Left lung (tissue), 14 donors: ENCODE measurements at places on chromosomes 7 and 10. TPM values are rescaled to one million over a fixed set of nuclear protein-coding genes. Genes with fewer than 3 reads are reported as not detected.

The OR2A5 gene
- not detected for total RNA-seq

The CCDC3 gene
- 7.6 TPM for total RNA-seq

The HGF gene
- total RNA-seq, result 28.9 TPM

The ANK3 gene
- total RNA-seq, result 74.1 TPM

The GFRA1 gene
- total RNA-seq, result 1.9 TPM

The AKR1D1 gene
- total RNA-seq, result not detected

- H3K4me1 ChIP-seq, result no peaks in the 10 kb centered on the region
- H3K36me3 ChIP-seq, result no peaks in the 10 kb centered on the region
- H3K27me3 ChIP-seq, result no peaks in the 10 kb centered on the region
- no peak overlapping the region for H3K27ac ChIP-seq
- DNase-seq, result no peak
- H3K4me3 ChIP-seq, result no peak overlapping the region
These were observed 100.0 kb downstream of the AUTS2 start for GRCh38 chr7:69698109-69698825.

- H3K4me3 ChIP-seq, result no peak overlapping the region
- H3K27me3 ChIP-seq, result no peaks in the 10 kb centered on the region
- peaks cover 66% of the 10 kb centered on the region for H3K4me1 ChIP-seq
- DNase-seq, result no peak
- no peaks in the 10 kb centered on the region for H3K36me3 ChIP-seq
These were observed 145.4 kb upstream of the ASAH2 start for GRCh38 chr10:50396491-50397311.

DNA sequence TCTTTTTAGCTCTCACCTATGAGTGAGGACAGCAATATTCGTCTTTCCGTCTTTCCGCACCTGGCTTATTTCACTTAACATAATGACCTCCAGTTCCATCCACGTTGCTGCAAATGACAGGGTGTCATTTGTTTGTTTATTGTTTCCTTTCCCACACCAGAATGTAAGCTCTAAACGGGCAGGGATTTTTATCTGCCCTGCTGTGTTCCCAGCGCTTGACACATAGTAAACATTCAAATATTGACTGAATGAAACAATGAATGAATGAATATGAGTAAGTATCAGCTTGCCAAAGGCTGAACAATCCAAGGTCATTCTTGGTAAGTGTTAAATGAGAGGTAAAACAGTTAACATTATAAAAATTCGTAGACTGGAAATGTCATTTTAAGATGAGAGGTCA, 12.8 kb downstream of the SH3PXD2A start:
- no peaks in the 10 kb centered on the region for H3K27me3 ChIP-seq
- H3K4me1 ChIP-seq, result peaks cover 14% of the 10 kb centered on the region
- DNase-seq, result no peak
- no peak overlapping the region for H3K27ac ChIP-seq
- H3K36me3 ChIP-seq, result no peaks in the 10 kb centered on the region

DNA sequence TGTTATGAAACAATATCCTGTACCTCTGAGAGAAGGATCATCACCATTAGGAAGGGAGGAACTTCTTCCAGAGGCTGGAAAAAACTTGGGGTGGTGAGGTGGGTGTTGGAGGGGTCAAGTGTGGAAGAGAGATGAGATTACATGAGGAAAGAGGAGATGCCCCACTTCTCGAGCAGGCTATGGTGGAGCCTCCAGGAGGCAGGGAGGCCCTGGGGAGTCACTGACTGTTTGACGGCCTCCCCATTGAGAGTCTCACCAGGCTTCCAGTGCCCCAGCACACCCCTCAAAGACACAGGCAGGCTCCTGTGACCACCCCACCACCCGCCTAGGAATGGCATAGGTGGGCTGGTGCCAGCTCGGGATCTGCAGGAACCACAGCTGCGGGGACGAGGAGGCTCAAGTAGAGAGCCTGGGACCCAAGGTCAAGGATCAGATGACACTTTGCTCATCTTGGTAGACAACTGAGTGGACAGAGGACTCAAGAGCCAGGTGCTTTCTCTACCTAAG, 185.3 kb upstream of the GDF10 start:
- H3K27me3 ChIP-seq, result no peaks in the 10 kb centered on the region
- no peak for DNase-seq
- H3K4me3 ChIP-seq, result no peak overlapping the region
- no peak overlapping the region for H3K27ac ChIP-seq

GRCh38 chr7:32937344-32938174, 19.7 kb upstream of the FKBP9 start:
- peak; percentile 48 for DNase-seq
- peaks cover 36% of the 10 kb centered on the region for H3K4me1 ChIP-seq
- no peaks in the 10 kb centered on the region for H3K27me3 ChIP-seq
- no peak overlapping the region for H3K4me3 ChIP-seq

- H3K4me1 ChIP-seq, result no peaks in the 10 kb centered on the region
- DNase-seq, result no peak
- H3K36me3 ChIP-seq, result no peaks in the 10 kb centered on the region
- H3K4me3 ChIP-seq, result no peak overlapping the region
- no peak overlapping the region for H3K27ac ChIP-seq
- peaks cover 4% of the 10 kb centered on the region for H3K27me3 ChIP-seq
These were observed 13.9 kb upstream of the HSPA12A start for GRCh38 chr10:116756277-116756676.

DNA sequence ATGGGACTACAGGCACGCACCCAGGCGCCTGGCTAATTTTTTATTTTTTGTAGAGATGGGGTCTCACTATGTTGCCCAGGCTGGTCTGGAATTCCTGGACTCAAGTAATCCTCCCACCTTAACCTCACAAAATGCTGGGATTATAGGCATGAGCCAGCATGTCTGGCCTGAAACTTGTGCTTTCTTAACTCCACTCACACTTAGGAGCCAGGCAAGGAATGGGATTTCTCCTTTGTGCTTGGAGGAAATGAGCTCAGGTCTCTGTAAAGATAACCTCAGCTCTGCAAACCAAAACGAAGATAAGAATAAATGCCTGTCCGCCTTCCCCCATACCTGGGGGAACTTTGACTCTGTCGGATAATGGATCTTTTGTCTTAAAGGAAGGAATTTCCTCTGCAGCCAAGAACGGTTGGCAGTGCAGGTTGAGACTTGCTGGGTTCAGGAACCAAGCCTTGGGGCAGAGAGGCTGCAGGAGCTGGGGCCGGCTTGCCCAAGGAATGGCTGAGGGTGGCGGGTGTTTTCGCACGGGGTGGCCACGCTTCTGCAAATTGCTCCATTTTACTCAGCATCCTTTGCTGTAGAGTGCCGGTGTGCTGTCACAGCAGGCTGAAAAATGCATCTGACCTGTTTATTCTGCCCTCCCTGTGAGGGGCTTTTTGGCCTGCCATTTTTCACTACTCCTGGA, 174.2 kb downstream of the KIAA1217 start:
- no peak overlapping the region for H3K4me3 ChIP-seq
- peak overlapping the region; percentile 73 for H3K27ac ChIP-seq
- H3K4me1 ChIP-seq, result no peaks in the 10 kb centered on the region
- H3K36me3 ChIP-seq, result no peaks in the 10 kb centered on the region
- no peak for DNase-seq

GRCh38 chr10:18409599-18410397, 241.6 kb downstream of the NSUN6 start:
- no peaks in the 10 kb centered on the region for H3K4me1 ChIP-seq
- H3K27me3 ChIP-seq, result no peaks in the 10 kb centered on the region
- H3K27ac ChIP-seq, result no peak overlapping the region
- DNase-seq, result no peak

DNA sequence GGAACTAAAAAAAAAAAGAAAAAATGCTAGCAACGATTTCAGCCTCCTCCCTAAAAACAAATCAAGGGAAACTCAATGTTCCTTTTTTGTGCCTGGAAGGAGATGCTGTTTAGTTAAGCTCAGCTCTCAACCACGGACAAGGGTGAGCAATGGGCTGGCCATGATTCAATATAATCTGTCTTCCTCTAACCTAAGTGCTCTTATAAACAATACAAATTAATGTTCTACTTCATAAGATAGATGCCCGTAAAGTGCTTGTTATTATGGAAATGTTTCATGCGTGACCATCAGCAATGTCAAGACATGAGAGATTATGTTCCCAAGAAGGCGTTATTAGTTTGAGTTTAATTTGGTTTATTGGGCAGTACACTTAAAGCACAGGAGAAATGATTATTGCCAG, 320.3 kb downstream of the SFMBT2 start:
- no peak overlapping the region for H3K27ac ChIP-seq
- no peaks in the 10 kb centered on the region for H3K27me3 ChIP-seq
- no peak for DNase-seq
- H3K4me1 ChIP-seq, result no peaks in the 10 kb centered on the region
- H3K36me3 ChIP-seq, result no peaks in the 10 kb centered on the region

DNA sequence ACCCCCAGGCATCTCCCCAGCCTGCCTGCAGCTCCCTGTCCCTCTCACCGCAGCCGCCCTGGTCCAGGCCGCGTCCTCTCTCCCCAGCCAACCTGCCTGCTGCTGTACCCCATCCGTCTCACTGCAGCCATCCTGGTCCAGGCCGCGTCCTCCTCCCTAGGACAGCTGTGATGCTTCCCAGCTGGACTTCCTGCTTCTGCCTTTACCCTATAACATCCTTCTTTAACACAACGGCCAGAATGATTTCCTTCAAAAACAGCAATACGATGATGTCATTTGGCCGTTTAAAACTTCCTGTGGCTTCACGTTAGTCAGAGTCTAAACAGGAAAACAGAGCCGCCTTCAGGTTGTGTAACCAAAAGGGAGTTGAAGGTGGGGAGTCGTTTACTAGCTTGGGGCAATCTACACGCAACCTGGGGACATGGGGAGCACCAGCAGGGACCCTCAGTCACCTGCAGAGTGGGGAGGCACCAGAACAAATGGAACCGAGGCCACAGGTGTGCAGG, 32.2 kb upstream of the ZFAND2A start:
- peaks cover 57% of the 10 kb centered on the region for H3K27me3 ChIP-seq
- no peak overlapping the region for H3K4me3 ChIP-seq
- peak; percentile 45 for DNase-seq
- no peaks in the 10 kb centered on the region for H3K4me1 ChIP-seq
- no peaks in the 10 kb centered on the region for H3K36me3 ChIP-seq

GRCh38 chr10:103703941-103704919, 151.1 kb downstream of the SH3PXD2A start:
- H3K4me3 ChIP-seq, result no peak overlapping the region
- H3K36me3 ChIP-seq, result no peaks in the 10 kb centered on the region
- H3K27me3 ChIP-seq, result no peaks in the 10 kb centered on the region
- no peak overlapping the region for H3K27ac ChIP-seq

- DNase-seq, result no peak
- H3K36me3 ChIP-seq, result peaks cover 7% of the 10 kb centered on the region
- H3K4me3 ChIP-seq, result no peak overlapping the region
These were observed 62.6 kb downstream of the ADK start for GRCh38 chr10:74213571-74214162.

- H3K36me3 ChIP-seq, result no peaks in the 10 kb centered on the region
- no peak overlapping the region for H3K27ac ChIP-seq
- no peak for DNase-seq
- peaks cover 28% of the 10 kb centered on the region for H3K4me1 ChIP-seq
These were observed 3.4 kb upstream of the MNX1 start for GRCh38 chr7:157013602-157014549.

GRCh38 chr7:81846398-81846797, 76.6 kb upstream of the HGF start:
- H3K4me3 ChIP-seq, result peak overlapping the region; percentile 2
- no peaks in the 10 kb centered on the region for H3K4me1 ChIP-seq
- peak overlapping the region; percentile 61 for H3K27ac ChIP-seq
- no peaks in the 10 kb centered on the region for H3K27me3 ChIP-seq

- no peak overlapping the region for H3K4me3 ChIP-seq
- H3K36me3 ChIP-seq, result no peaks in the 10 kb centered on the region
- DNase-seq, result no peak
These were observed 926.2 kb downstream of the KCNMA1 start for GRCh38 chr10:76711222-76711997.

DNA sequence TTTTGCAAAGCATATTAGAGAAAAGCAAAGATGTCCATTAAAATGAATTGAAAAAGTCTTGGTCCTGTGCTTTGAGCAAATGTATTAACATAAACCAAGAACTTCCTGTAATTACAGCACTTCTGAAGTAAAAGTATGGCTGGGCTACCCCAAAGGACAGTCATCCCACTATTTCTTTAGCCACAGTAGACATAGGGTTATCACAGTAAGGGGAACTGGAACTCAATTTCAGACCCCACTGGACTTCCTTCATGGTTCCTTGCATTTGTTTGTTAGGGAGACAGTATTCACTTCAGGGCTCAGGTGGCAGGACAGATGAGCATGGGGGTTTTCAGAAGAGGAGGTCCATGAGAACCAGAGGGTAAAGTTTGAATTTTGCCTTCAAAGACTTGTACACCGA, 203.1 kb upstream of the PDE1C start:
- no peak for DNase-seq
- no peak overlapping the region for H3K4me3 ChIP-seq
- H3K36me3 ChIP-seq, result no peaks in the 10 kb centered on the region
- H3K27ac ChIP-seq, result no peak overlapping the region

DNA sequence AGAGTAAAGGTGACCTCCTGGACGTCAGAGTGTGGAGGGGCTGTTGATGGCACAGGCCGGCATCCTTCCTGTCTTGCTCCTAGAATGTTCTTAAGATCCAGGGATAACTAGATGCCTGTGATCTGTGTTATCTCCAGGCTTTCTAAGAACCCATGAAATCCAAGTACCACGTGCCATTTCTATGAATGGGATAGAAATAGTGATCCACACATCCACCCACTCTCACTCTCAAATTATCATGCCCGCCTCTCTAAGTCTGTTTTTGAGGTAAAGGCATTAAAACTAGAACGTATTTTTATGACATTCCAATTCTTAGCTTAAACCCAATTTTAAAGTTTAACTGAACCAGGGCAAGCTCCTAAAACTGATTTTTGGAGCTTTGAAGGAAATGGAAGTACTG, 622.5 kb downstream of the PARD3 start:
- no peaks in the 10 kb centered on the region for H3K36me3 ChIP-seq
- H3K4me1 ChIP-seq, result peaks cover 6% of the 10 kb centered on the region
- H3K27me3 ChIP-seq, result no peaks in the 10 kb centered on the region

- H3K27me3 ChIP-seq, result no peaks in the 10 kb centered on the region
- no peak for DNase-seq
- no peaks in the 10 kb centered on the region for H3K36me3 ChIP-seq
- no peak overlapping the region for H3K27ac ChIP-seq
These were observed 27.4 kb downstream of the SFMBT2 start for GRCh38 chr10:7383442-7383841.

GRCh38 chr7:131105294-131105798, 222.3 kb upstream of the MKLN1 start:
- peak overlapping the region; percentile 97 for H3K4me3 ChIP-seq
- DNase-seq, result no peak
- no peaks in the 10 kb centered on the region for H3K27me3 ChIP-seq
- peak overlapping the region; percentile 89 for H3K27ac ChIP-seq
- H3K36me3 ChIP-seq, result peaks cover 15% of the 10 kb centered on the region

DNA sequence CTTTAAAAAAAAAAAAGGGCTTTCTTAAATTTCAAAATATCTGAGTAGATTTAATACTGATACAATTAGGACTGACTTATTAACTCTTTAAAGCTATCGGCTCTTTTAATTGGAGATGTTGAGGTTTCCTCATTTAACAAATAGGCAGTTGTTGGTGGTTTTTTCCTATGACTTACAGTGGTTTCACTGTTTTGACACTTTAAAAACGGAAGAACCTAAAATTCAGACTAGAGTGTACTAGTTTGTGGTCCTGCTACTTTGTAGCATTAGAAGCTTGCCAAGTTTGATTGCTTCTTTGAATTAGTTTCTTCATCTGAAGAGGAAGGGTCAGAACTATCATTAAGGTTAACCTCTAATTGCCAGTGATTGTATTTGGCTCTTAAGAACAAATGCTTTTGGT, 27.7 kb downstream of the CUL1 start:
- no peaks in the 10 kb centered on the region for H3K36me3 ChIP-seq
- peaks cover 7% of the 10 kb centered on the region for H3K4me1 ChIP-seq
- H3K27me3 ChIP-seq, result no peaks in the 10 kb centered on the region
- no peak overlapping the region for H3K27ac ChIP-seq
- H3K4me3 ChIP-seq, result no peak overlapping the region

- no peaks in the 10 kb centered on the region for H3K27me3 ChIP-seq
- H3K27ac ChIP-seq, result no peak overlapping the region
- no peaks in the 10 kb centered on the region for H3K4me1 ChIP-seq
- H3K36me3 ChIP-seq, result peaks cover 12% of the 10 kb centered on the region
- no peak overlapping the region for H3K4me3 ChIP-seq
- DNase-seq, result no peak
These were observed 131.3 kb downstream of the FAM53B start for GRCh38 chr10:124612611-124613498.
